ENCODE measurements at places on chromosomes 7 and 10.

GRCh38 chr10:60521974-60522405 lies 132.3 kb upstream of the ANK3 start:
- H3K27me3 ChIP-seq, result no peaks in the 10 kb centered on the region
- H3K36me3 ChIP-seq, result peaks cover 4% of the 10 kb centered on the region
- no peak for DNase-seq
- peaks cover 35% of the 10 kb centered on the region for H3K4me1 ChIP-seq
- H3K27ac ChIP-seq, result no peak overlapping the region

GRCh38 chr7:44050121-44050914 lies 5.8 kb downstream of the DBNL start:
- no peak overlapping the region for H3K4me3 ChIP-seq
- H3K27ac ChIP-seq, result peak overlapping the region; percentile 20
- DNase-seq, result no peak
- no peaks in the 10 kb centered on the region for H3K27me3 ChIP-seq
- H3K36me3 ChIP-seq, result peaks cover 14% of the 10 kb centered on the region

DNA sequence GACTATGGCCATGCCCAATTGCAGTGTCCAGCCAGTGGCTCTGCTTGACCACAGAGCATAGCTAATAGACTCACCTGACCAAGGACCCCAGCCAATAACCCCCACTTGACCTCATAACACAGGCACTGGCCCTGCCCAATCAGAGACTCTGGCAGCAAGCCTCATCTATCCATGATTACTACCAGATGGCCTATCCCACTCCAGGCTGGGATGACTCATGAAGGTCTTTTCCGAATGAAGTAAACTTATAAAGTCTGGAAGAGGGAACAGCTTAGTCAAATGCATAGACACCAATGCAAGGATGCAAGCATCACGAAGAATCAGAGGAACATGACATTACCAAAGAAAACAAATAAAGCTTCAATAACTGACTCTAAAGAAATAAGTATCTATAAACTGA lies 141.4 kb downstream of the TMEM168 start:
- no peak overlapping the region for H3K27ac ChIP-seq
- H3K4me3 ChIP-seq, result no peak overlapping the region
- no peak for DNase-seq
- H3K4me1 ChIP-seq, result no peaks in the 10 kb centered on the region
- H3K27me3 ChIP-seq, result peaks cover 6% of the 10 kb centered on the region

- H3K36me3 ChIP-seq, result peaks cover 2% of the 10 kb centered on the region
- H3K4me3 ChIP-seq, result no peak overlapping the region
- H3K27ac ChIP-seq, result peak overlapping the region; percentile 63
- no peak for DNase-seq
- H3K4me1 ChIP-seq, result peaks cover 37% of the 10 kb centered on the region
- H3K27me3 ChIP-seq, result no peaks in the 10 kb centered on the region
Observed at GRCh38 chr10:80081801-80082750, 3.6 kb downstream of the TMEM254 start.

- no peak overlapping the region for H3K27ac ChIP-seq
- no peak overlapping the region for H3K4me3 ChIP-seq
- no peak for DNase-seq
- peaks cover 42% of the 10 kb centered on the region for H3K27me3 ChIP-seq
- H3K36me3 ChIP-seq, result no peaks in the 10 kb centered on the region
- peaks cover 19% of the 10 kb centered on the region for H3K4me1 ChIP-seq
Observed at GRCh38 chr10:28684157-28684985, 7.0 kb downstream of the BAMBI start.

- H3K36me3 ChIP-seq, result no peaks in the 10 kb centered on the region
- H3K27ac ChIP-seq, result no peak overlapping the region
- H3K4me1 ChIP-seq, result peaks cover 6% of the 10 kb centered on the region
- no peaks in the 10 kb centered on the region for H3K27me3 ChIP-seq
Observed at GRCh38 chr7:136179154-136179553, 202.0 kb upstream of the MTPN start.

- H3K4me3 ChIP-seq, result no peak overlapping the region
- H3K4me1 ChIP-seq, result peaks cover 18% of the 10 kb centered on the region
- DNase-seq, result no peak
- no peaks in the 10 kb centered on the region for H3K36me3 ChIP-seq
- no peak overlapping the region for H3K27ac ChIP-seq
Observed at GRCh38 chr10:4016214-4016740, 231.3 kb upstream of the KLF6 start.

GRCh38 chr10:12603766-12604470 lies 254.6 kb downstream of the CAMK1D start:
- no peak overlapping the region for H3K4me3 ChIP-seq
- no peaks in the 10 kb centered on the region for H3K36me3 ChIP-seq
- DNase-seq, result no peak

DNA sequence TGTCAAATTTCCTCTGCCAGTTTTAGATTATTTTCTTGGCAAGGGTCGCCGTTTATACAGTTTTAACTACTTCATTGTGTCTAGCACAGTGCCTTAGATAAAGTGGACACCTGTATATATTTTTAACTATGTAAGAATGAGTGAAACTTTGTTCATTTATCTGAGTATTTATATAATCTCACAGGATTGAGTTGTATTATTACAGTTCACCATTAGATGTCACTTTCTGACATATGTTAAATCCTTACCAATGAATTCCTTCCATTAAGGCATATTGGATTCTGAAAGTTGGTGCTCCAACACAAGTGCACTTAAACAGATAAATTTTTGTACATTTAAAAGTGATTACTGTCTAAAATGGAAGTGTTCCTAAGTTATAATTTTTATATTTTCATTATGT lies 43.0 kb downstream of the ZMYND11 start:
- peaks cover 6% of the 10 kb centered on the region for H3K36me3 ChIP-seq
- H3K4me1 ChIP-seq, result peaks cover 18% of the 10 kb centered on the region
- DNase-seq, result no peak

DNA sequence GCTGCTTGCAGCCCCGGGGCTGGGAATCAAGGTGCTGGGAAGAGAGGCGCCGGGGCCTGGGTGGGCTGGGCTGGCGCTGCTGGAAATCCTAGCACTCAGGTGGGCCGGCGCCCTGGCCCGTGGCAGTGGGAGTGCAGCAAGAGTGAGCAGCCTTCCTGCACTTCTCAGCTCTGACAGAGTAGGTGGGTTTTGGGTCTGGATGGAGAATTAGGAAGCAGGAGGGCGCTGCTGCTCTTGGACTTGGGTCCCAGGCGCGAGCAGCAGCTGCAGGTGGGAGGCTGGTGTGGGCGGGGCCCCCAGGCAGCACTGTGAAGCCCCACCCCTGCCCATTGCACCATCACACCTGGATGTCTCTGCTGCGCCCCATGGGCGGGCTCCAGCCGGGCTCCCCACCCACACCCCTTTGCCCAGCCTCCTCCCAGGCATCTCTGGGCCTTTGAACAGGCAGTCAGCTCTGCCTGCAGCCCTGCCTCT lies 6.0 kb downstream of the BRI3 start:
- H3K36me3 ChIP-seq, result no peaks in the 10 kb centered on the region
- DNase-seq, result no peak

DNA sequence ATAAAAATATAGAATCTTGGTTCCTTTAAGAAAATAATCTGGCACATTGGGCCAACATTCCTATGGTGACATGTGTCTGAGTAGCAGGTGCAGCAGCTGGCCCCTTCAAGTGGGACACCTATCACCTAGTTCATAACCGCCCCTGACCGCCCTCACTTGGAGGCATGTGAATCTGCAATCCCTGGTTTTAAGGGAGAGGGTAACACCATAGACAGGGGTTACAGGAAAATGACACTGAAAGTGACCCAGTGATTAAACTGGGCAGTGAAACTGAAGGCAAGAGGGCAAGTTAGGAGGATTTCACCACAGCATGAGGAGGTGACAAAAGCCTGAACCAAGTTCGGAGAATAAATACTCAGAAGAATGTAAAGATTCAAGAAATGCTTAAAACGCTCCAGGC lies 1.1 kb downstream of the RSU1 start:
- peak overlapping the region; percentile 87 for H3K27ac ChIP-seq
- H3K27me3 ChIP-seq, result no peaks in the 10 kb centered on the region
- H3K4me3 ChIP-seq, result peak overlapping the region; percentile 91
- peaks cover 18% of the 10 kb centered on the region for H3K4me1 ChIP-seq
- H3K36me3 ChIP-seq, result no peaks in the 10 kb centered on the region

DNA sequence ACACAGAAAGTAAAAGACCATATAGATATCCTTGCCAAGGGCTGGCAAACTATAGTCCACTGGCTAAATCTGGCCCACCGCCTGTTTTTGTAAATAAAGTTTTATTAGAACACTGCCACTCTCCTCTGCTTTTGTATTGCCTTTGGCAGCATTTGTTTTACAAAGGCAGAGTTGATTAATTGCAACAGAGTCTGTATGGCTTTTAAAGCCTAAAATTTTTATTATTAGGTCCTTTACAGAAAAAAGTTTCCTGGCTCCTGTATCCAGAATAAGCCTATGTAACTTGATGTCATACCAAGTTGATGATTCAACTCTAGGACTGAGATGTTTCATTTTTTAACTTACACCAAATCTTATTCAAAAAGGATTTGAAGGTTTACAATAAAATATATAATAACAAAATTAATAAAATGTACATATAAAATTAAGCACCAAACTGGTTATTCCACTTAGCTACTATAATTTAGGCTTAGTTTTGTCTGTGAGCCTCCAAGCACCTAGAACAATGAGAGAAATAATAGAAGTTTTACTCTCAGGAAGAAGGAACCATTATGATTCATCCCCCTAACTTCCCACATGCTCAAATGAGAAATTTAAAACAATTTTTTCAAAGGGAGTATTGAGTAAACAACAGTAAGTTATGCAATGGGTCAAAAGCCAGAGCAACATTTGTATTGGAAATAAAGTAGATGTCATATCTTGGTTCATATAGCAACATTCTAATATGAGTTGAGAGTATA lies 31.9 kb downstream of the CPED1 start:
- H3K27ac ChIP-seq, result no peak overlapping the region
- H3K4me3 ChIP-seq, result no peak overlapping the region
- no peaks in the 10 kb centered on the region for H3K27me3 ChIP-seq
- no peak for DNase-seq
- H3K36me3 ChIP-seq, result no peaks in the 10 kb centered on the region
- H3K4me1 ChIP-seq, result no peaks in the 10 kb centered on the region

- no peaks in the 10 kb centered on the region for H3K36me3 ChIP-seq
- no peaks in the 10 kb centered on the region for H3K27me3 ChIP-seq
- H3K4me3 ChIP-seq, result no peak overlapping the region
- no peak for DNase-seq
- no peak overlapping the region for H3K27ac ChIP-seq
Observed at GRCh38 chr7:47344171-47344955, 237.5 kb downstream of the TNS3 start.

DNA sequence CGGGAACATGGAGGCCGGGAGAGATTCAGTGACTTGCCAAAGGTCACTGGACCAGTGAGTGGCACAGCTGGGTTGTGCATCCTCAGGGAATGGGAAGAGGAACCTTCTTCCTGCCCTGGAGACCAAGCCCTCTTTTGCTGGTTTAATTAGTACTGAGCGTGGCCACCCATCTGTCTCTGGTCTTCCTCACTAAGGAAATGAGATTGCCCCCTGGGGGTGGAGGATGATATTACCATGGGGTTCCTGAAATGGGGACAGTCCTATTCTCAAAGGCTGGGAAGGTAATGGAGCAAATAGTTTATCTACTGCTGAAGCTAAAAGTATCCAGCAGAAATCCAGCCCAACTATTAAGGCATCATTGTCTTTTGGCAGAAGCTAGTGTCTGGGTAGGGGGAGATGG lies 98.6 kb upstream of the FGFR2 start:
- H3K27ac ChIP-seq, result no peak overlapping the region
- H3K4me3 ChIP-seq, result no peak overlapping the region
- peaks cover 1% of the 10 kb centered on the region for H3K36me3 ChIP-seq
- peak; percentile 18 for DNase-seq
- H3K27me3 ChIP-seq, result no peaks in the 10 kb centered on the region
- no peaks in the 10 kb centered on the region for H3K4me1 ChIP-seq

DNA sequence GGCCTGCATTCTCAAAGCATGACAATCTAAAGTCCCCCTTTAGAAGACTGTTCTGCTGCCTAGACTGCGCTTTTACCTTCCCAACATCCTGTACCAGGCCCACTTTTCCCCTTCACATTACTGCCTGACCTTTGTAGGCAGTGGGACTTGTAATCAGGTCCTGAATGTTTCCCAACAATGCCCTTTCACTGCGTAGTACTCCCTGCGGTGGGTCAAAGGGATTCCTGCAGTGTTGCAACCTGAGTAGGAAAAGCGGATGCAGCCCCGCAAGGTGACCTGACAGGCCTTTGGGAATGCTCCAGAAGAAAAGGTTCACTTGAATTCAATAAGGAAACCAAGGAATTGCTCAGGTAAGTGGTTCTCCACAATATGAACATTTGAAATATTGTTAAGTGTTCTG lies 4.9 kb upstream of the TCAF1 start:
- no peak for DNase-seq
- no peaks in the 10 kb centered on the region for H3K36me3 ChIP-seq
- no peak overlapping the region for H3K4me3 ChIP-seq
- no peak overlapping the region for H3K27ac ChIP-seq
- no peaks in the 10 kb centered on the region for H3K27me3 ChIP-seq

GRCh38 chr7:119320316-119320715 lies 952.7 kb upstream of the KCND2 start:
- H3K36me3 ChIP-seq, result peaks cover 1% of the 10 kb centered on the region
- no peak overlapping the region for H3K4me3 ChIP-seq
- H3K27ac ChIP-seq, result no peak overlapping the region

GRCh38 chr7:129829737-129830631 lies 122.8 kb downstream of the UBE2H start:
- DNase-seq, result peak; percentile 59
- H3K27ac ChIP-seq, result peak overlapping the region; percentile 10
- H3K27me3 ChIP-seq, result no peaks in the 10 kb centered on the region
- H3K4me1 ChIP-seq, result peaks cover 25% of the 10 kb centered on the region
- no peaks in the 10 kb centered on the region for H3K36me3 ChIP-seq
- peak overlapping the region; percentile 63 for H3K4me3 ChIP-seq

DNA sequence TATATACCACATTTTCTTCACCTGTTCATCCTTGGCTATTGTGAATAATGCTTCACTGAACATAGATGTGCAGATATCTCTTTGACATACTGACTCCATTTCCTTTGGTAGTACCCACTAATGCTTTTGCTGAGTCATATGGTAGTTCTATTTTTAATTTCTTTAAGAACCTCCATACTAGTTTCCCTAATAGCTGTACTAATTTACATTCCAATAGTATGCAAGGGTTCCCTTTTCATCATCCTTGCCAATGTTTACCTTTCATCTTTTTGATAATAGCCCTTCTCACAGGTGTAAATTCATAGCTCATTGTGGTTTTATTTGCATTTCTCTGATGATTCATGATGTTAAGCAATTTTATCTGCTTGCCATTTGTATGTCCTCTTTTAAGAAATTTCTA lies 159.9 kb downstream of the CALCR start:
- H3K4me1 ChIP-seq, result no peaks in the 10 kb centered on the region
- no peaks in the 10 kb centered on the region for H3K36me3 ChIP-seq
- no peak for DNase-seq
- peaks cover 7% of the 10 kb centered on the region for H3K27me3 ChIP-seq
- H3K4me3 ChIP-seq, result no peak overlapping the region

DNA sequence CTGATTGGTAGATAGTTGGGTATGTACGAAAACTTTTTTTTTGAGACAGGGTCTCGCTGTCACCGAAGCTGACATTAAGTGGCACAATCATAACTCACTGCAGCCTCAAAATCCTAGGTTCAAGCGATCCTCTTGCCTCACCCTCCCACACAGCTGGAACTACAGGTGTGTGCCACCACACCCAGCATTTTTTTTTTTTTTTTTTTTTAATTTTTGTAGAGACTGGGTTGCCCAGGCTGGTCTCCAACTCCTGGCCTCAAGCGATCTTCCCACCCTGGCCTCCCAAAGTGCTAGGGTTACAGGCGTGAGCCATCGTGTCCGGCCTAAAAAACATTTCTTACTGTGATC lies 1.5 kb upstream of the LRRC27 start:
- H3K27me3 ChIP-seq, result no peaks in the 10 kb centered on the region
- no peak for DNase-seq
- peak overlapping the region; percentile 90 for H3K4me3 ChIP-seq

GRCh38 chr7:151658778-151659177 lies 139.1 kb upstream of the RHEB start:
- DNase-seq, result no peak
- no peaks in the 10 kb centered on the region for H3K27me3 ChIP-seq
- no peak overlapping the region for H3K27ac ChIP-seq
- no peaks in the 10 kb centered on the region for H3K36me3 ChIP-seq
